ENCODE measurements at places on chromosomes 5 and 9. TPM values are rescaled to one million over a fixed set of nuclear protein-coding genes. Genes with fewer than 3 reads are reported as not detected.

Gene RNF130
- 65.0 TPM for total RNA-seq

Gene OR1Q1
- not detected for total RNA-seq

Gene ARHGEF39
- total RNA-seq = 2.2 TPM

Gene PCA3
- 0.39 TPM for total RNA-seq

Gene CTXN3
- 0.24 TPM for total RNA-seq
